ENCODE measurements at places on chromosomes 11 and 22.

- DNase-seq = peak; percentile 66
Observed at GRCh38 chr22:42919199-42919598, 62.1 kb upstream of the ARFGAP3 start.

DNA sequence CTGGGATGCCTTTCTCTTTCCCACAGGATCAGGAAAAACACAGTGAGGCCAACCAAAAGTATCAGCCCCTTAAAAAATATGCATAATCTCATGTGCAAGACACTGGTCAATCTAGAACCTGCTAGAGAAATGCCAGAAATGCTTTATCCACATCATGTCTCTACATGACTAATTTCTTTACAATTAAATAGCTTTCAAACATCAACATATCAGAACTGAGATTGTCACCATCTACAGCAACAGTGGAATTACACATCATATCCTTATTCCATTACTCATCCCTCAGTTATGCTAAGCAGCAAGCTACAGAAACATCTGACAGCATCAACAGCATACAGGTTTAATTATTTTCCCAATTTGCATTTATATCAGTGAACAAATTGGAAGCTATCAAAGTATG lies 78.8 kb downstream of the DDIAS start:
- DNase-seq = peak; percentile 89

DNA sequence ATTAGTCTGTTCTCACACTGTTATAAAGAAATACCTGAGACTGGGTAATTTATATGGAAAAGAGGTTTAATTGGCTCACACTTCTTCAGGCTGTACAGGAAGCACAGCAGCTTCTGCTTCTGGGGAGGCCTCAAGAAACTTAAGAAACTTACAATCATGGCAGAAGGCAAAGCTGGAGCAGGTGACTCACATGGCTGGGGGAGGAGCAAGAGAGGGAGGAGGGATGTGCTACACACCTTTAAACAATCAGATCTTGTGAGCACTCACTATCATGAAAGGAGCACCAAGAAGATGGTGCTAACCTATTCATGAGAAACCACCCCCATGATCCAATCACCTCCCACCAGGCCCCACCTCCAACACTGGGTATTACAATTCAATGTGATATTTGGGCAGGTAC lies 381.6 kb downstream of the ETS1 start:
- DNase-seq = no peak

DNA sequence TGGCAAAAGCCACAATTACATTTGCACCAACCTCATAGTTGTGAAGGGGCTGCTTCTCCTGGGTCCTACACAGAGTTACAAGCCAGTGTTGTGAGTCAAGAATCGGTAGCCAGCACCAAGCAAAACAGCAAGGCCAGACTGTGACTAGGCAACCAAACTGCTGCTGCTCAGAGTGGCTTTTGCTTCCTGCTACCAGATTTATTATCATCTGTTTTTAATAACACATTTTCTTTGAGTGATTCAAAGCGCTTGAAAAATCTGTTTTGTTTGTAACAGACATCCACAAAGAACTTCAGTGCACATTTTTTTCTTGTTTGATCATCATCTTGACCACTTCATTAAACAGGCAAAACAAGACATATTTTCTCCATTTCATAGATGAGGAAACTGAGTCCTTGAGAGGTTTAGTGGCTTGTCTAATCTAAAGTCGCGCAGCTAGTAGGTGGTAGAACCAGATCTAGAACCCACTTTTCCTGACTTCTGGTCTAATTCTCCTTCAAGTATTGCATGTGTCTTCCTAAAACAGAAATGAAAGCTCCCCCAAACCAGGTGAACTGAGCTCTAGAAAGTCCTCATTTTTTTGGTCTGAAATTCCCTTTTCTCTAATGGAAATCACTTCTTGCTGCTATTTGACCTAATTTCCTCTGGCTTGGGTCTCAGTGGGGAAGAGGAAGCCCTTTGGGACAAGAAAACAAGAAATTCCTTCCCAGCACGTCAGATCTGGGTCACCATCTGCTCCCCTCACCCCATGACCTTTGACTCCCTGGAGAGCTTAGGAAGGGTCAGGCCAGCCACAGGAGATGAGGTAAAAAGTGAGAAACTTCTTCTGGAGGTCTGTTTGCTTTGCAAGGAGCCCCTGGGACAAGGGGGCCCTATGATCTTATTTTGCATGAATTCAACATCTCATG lies 39.9 kb downstream of the CWC15 start:
- DNase-seq = peak; percentile 74

DNA sequence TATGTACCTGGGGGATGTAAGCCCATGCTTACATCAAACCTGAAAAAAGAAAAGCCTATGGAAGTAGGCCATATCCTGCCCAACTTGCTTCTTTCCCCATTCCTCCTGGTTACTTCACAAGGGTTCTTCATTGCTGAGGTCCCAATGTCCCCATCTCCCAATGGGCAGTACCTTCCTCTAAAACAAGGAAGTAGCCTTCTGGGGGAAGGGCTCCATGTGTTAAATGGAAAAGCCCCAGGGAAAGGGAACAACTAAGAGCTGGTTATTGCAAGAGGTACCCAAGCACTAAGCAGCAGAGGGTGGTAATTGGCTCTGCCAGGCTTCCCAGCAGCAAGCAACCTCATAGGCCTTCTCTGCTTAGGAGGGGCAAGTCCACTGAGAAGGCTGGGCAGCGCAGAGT lies 11.3 kb downstream of the TMEM216 start:
- DNase-seq = no peak

DNA sequence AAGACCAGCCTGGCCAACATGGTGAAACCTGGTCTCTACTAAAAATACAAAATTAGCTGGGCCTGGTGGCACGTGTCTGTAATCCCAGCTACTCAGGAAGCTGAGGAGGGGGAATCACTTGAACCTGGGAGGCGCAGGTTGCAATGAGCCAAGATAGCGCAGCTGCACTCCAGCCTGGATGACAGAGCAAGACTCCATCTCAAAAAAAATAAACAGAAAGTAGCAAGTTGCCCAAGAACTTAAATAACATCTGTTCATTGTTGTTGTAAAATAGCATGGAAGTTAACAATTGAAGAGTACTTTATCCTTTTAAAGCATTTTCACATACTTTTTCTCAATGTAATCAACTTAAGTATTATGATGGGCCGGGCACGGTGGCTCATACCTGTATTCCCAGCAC lies 5.7 kb downstream of the AMBRA1 start:
- DNase-seq = no peak

DNA sequence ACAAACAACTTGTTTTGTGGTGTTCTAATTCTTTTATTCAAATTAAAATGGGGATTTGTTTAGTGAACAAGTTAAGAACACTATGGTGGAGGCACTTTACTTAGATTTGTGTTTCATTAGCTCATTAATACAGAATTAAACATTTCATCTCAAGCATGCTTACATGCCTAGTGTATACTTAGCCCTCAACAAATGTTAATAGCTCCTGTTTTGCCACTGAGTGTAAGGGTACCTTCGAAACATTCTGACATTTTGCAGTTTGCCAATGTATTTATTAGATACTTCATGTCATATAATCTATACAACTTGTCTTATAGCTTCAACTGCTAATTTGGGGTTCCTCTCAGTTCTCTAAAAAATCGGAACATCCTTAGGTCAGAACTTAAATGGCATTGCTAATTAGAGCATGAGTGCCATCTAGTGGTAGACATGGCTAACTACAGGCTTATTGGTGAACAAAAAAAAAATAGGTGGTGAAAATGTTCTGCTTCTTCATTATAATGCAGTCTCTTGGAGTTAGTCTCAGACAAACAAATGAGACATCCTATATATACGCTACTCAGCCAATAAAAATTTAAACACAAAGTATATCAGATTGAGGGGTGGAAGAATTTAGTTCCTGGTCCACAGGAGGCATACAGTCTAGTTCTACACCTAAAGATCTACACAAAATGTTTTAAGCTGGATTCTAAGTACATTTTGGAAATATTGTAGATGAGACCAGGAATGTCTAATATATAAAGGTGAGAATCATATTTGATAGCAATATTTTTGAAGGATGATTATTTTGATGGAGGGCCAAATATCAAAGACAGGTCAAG lies 4.9 kb upstream of the CNTN5 start:
- peak; percentile 10 for DNase-seq

DNA sequence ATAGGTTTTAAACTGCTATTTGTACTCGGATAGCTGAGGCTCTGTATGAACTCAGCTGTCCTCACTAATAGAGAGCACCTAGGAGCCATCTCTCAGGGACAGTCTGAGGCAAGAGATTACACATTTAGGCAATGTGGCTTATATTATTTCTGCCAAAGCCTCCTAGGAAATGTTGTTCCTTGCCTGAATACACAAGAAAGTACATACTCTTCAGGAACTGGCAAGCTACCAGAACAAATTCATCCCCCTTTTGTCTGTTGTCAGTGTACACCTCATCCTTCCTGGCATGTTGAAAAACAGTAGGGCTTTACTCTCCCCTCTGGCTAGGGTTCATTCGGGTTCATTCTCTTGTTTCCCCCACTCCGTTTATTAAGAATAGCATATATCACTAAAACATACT lies 615.9 kb upstream of the FAT3 start:
- no peak for DNase-seq

DNA sequence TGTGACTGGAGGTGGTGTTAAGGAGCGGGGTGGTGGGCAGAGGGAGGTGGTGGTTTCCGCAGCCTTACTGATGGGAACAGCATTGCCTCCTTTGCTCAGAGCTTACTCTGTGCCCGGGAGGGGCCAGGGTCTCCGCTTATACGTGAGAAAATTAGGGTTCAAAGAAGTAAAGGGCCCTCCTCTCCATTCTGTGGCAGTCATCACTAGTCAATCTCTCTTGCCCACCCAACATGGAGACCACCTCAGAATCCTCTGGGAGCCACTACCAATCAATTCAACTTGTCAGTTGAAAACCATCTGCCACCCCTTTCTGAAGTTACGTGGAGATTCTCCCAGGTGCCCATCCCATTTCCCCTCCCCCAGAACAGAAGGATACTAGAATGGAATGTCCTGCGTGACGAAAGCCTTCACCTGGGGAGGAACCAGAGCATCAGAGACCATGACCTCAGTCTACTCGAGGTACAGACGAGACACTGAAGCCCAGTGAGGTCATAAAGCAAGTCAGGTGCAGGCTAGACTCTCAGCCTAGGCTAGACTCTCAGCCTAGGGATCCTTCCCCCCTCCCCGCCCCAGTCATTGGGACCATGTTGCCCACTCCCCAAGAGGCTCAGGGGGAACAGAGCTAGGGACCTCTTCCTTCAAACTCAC lies 2.0 kb downstream of the SELENOM start:
- no peak for DNase-seq

DNA sequence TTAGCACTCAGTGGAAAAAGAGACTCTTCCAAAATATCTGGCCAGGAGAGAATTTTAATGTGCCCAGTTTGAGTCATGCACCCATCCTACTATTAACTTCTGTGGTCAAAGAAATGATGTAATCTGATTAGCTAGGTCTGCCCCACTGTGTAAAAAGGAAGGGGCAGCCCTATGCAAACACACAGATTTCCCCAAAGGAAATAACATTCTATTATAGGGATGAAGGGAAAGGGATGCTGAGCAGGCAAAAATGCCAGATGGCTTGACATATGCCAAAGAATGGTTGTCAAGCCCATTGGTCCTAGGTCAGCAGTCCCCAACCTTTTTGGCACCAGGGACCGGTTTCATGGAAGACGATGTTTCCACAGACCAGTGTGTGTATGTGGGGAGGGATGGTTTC lies 43.3 kb upstream of the PAK1 start:
- no peak for DNase-seq

- no peak for DNase-seq
Observed at GRCh38 chr11:69494851-69495250, 13.4 kb downstream of the LINC01488 start.

DNA sequence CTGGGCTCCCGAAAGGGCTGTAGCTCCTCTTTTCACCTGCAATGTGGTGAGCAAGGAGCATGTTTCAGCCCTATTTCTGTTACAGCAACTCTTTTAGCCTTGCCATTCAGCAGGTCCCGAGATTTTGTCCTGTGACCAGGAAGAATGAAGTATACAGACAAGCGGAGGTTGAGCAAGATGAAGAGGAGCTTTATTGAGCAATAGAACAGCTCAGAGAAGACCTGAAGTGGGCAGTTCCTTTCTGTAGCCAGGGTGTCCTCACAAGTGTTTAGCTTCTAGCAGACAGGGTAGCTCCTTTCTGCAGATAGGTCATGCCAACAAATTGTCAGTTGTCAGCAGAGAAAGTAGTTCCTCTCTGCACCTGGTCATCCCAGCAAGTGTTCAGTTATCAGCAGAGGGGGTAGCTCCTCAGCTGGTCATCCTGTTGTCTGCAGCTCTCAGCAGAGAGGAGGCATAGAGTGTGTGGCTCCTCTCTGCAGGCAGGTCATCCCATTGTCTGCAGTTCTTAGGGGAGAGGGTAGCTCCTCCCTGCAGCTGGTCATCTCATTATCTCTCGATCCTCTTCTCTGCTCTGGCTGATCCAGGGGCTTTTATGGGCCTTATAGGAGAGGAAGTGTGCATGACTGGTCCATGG lies 5.4 kb upstream of the OR56A4 start:
- no peak for DNase-seq

DNA sequence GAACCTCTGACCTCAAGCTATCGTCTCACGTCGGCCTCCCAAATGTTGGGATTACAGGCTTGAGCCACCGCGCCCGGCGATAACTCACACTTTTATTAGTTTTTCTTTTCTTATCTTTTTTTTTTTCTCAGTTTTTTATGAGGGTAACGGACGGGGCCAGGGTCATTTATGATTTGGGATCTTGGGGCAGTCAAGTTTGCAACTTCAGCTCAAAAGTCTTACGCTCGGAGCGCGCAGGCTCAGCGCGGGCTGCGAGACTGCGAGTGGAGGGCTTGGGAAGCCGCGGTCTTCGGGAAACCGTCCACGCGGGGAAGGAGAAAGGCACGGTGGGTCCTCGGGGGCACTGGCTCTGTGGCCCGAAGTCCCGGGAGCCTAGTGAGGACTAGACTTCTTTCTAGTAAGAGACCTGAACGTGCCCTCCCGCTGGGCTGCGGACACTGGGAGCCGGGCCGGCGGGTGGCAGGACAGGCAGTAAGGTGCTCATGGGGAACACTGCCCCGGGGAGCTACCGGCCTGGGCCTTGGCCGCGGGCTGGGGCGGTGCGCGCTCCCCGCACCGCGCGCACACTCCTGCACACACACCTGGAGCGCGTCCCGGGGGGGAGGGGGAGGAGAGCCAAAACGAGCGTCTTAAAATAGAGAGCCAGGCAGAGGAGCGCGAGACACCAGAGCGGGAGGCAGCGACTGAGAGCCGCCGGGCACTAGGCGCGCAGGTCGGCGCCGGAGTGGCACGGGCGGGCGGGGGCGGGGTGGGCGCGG lies 476 bp upstream of the BARX2 start:
- DNase-seq = no peak

GRCh38 chr11:20669820-20670684 lies 666 bp downstream of the NELL1 start:
- DNase-seq = no peak

- DNase-seq = no peak
Observed at GRCh38 chr11:122869622-122870021, 12.9 kb upstream of the JHY start.

DNA sequence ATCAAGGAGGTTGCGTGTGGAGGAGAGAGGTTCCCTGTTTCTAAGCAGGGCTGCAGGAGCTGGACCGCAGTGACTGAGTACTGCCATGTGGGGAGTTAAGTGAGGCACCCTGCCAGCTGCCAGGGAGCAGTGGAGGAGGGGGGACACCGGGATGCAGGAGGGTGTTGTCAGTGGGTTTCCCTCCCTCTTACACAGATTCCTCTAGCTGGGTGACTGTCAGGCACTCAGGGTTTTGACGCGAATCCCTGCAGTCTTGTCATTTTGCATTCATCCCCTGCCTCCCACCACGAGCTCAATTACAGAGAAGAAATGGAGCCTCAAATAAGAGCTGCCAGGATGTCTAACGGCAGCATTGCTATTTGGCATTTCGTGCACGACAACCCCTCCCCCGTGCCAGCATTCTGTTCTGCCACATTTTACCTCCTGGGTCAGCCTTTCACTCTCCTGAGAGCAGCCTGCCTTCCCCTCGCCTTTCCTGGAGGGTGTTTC lies 119.8 kb upstream of the SORL1-AS1 start:
- no peak for DNase-seq
